ENCODE measurements at places on chromosomes 2 and 18.

GRCh38 chr2:18180031-18180610, 301.7 kb downstream of the KCNS3 start:
- no peak for DNase-seq

GRCh38 chr18:58175786-58176176, 131.8 kb downstream of the NEDD4L start:
- no peak for DNase-seq

GRCh38 chr2:3403587-3404334, 24.3 kb downstream of the TRAPPC12 start:
- no peak for DNase-seq

DNA sequence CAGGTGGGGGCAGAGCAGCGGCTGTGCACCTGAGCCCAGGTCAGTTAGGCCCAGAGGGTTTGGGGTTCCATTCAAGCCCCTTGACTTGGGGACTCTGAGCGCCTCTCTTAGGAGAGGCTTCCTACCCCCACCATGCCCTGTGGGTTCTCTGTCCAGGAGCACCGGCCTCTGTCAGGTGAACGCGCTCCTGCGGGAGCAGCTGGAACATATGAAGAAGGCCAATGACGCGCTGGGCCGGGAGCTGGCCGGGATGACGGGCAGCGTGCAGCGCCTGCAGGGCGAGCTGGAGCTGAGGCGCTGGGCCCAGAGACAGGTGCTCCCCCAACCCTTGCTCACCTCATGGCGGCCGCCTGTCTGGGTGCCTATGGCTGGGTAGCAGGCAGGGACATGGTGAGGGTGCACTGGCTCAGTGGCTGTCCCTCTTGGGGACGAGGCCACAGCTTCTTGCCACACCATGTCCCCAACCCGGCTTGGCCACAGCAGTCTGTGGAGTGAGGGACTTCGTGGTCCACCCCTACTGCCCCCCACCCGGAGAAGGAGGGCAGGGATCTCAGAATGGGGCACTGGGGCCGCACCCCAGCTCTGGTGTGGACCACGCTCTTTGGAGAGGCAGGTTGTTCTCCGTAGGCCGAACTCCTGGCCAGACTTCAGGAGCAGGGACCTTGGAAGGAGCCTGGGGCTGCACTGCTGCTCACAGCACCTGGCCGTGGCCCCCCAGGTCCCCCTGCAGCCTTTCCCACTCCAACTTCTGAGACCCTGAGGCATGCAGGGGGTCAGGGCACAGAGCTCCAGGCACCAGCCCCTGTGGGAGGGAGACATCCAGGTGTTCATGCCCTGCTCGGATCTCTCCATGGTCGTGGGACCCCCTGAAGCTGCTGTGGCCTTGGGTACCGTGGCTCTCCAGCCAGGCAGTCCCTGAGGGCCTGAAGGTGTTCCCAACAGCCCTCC, 19.7 kb downstream of the CROCC2 start:
- no peak for DNase-seq

- no peak for DNase-seq
These were observed 70.3 kb downstream of the STEAP3 start for GRCh38 chr2:119293900-119294299.

DNA sequence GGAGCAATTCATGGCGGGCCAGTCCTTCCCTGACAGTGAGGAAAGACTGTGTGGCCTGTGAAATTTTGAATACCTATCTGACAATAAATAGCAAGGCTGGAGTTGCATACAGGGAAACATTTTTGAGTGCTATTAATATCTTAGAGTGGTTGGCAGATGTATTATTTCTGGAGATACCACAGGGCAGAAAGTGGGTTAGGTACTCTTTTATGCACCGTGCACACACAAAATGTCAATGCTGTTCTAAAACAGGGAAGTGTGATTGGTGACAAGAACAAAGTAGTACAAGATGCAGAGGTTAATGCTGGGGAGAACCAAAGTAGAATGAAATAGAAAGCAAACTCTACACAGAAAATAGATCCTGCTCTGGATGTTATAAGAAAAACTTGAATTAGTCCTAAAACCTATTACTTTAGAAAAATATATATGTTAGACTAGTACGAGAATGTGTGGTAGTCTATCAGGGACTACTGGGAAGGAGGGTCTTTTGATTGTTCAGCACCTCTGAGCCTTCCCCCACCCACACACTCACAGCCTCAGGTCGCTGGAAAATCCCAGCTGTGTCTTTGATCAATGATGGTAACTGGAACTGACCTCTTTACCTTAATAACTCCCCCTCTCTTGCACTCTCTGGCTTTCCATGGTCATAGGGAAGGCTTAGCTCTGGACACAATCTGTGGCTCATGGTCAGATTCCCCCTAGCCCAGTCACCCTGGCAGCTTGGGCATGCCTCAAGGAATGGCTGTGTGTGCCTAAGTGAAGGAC, 58.2 kb downstream of the SERPINB8 start:
- DNase-seq = no peak

- no peak for DNase-seq
These were observed 5.8 kb downstream of the TSHZ1 start for GRCh38 chr18:75216212-75216910.

DNA sequence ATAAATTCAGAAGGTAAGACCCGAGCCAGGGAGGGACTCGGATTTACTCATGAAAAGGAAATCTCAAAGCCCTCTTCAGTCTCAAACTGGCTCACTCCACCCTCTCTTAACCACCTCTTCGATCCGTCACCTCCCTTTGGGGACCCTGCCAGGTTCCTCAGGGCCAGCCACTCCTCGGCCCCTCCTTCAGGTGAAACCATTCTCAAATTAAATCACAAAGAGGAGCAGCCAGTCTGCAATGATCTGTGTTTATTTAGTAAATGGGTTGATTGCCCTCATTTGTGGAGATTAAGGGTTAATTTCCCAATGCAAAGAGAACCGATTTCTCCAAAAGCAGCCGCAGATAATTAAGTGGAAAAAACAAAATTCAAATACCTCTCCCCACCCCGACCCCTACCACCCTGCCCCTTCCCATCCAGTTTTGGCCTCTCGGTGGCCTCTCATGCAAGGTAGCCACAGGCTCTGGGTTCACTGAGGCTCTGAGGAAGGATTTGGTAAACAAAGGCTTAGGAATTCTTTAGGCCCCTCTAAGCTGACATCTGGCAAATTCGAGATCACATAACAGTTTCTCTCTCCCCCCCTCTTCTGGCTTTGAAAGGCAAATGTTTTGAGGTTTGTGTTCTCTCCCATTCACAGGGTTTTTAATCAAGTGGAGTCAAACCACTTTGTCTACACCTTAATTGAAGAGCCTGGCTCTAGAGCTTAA, 10.3 kb upstream of the FZD7 start:
- peak; percentile 92 for DNase-seq

GRCh38 chr2:102520801-102521200, 47.8 kb downstream of the SLC9A4 start:
- DNase-seq = no peak

DNA sequence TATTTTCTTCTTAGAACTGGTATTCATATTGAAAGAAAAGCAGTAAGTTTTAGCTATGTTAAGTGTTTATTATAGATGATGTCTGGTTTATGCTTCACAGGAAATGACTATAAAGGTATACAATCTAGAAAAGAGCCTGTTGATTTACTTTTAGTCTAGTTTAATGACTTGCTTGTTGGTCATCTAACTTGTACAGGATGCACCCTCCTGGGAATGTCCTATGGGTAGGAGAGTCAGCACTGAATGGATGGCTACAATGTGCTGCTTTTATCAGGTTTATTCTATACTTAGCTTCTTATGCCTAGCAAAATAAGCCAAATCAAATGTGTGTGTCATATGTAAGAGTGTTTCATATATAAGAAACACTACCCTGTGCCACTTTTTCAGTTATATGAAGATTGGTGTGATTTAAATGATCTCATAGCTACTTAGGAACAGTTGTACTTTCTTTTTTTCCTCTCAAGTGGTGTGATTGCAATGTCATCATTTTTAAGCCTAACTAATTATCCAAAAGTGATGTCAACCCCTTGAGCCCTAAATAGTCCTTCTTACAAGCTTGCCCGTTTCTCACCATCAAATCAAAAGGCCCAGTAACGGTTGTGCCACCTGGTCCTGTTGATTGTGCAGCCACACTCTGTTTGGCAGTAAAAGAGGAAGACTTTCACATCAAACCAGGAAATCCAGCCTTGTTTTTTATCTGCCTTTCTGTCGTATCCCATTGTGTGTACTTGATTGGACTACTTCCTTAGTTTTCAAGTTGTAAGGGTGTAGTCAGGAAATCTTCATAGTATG, 176.0 kb downstream of the DIS3L2 start:
- DNase-seq = no peak

GRCh38 chr18:13915995-13916431, 677 bp upstream of the MC2R start:
- DNase-seq = no peak

- no peak for DNase-seq
These were observed 96.6 kb downstream of the RHBDD1 start for GRCh38 chr2:226932443-226932842.

DNA sequence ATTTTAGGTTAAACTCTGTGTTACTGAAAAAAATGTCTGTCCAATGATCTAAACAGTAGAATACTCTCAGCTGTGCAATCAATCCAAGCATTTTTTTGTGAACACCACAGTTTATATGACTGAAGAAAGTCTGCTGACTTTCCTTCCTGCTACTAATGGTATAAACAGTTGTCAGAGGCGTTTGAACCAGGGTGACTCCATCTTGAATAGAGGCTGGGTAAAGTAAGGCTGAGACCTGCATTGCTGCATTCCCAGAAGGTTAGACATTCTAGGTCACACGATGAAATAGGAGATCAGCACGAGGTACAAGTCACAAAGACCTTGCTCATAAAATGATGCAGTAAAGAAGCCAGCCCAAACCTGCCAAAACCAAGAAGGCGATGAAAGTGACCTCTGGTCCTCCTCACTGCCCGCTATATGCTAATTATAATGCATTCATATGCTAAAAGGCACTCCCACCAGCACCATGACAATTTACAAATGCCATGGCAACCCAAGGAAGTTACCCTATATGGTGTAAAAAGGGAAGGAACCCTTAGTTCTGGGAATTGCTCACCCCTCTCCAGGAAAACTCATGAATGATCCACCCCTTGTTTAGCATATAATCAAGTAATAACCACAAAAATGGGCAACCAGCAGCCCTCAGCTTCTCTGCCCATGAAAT, 31.3 kb downstream of the POU3F3 start:
- no peak for DNase-seq

DNA sequence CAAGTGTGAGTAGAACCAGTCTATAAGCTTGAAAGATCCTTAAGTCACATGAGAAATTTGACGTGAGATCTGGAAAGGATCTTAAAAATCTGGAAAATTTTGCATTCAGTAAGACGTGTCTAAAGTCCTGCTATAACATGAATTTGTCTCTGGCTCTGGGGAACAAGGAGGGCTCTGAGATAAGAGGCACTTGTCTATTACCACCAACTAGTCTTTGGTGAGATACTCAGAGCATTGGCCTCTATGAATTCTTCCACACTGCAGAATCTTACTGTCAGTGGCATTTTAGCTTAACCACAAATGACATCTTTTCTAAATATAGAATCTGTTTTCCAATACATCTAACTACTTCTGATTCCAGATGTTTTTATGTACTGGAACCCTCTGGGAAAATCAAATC, 1504.5 kb downstream of the DPP10 start:
- no peak for DNase-seq

Data from neural progenitor cell (in vitro differentiated cells).